ENCODE measurements at places on chromosomes 3 and 15. TPM values are rescaled to one million over a fixed set of nuclear protein-coding genes. Genes with fewer than 3 reads are reported as not detected.
A peak's percentile ranks its signal among the peaks of the same experiment; 100 is the strongest.

OR4M2 gene
- polyA plus RNA-seq = not detected

MASP1 gene
- polyA plus RNA-seq = 4.8 TPM

- DNase-seq = no peak
These were observed 40.0 kb downstream of the TNK2 start for GRCh38 chr3:195868336-195868865.

GRCh38 chr3:64254443-64254842, 29.2 kb upstream of the PRICKLE2 start:
- no peak for DNase-seq

- DNase-seq = no peak
These were observed 127.6 kb upstream of the SPATA12 start for GRCh38 chr3:56932866-56933265.

AMT gene
- polyA plus RNA-seq = 32.8 TPM

GRCh38 chr3:44554626-44555592, at the start of gene ZKSCAN7:
TSS of gene ZKSCAN7 (plus strand) at chr3:44555193. CDS start at chr3:44557048, 1,855 bp downstream.
- DNase-seq = peak; percentile 57

ITIH3 gene
- polyA plus RNA-seq = 4.9 TPM

DNA sequence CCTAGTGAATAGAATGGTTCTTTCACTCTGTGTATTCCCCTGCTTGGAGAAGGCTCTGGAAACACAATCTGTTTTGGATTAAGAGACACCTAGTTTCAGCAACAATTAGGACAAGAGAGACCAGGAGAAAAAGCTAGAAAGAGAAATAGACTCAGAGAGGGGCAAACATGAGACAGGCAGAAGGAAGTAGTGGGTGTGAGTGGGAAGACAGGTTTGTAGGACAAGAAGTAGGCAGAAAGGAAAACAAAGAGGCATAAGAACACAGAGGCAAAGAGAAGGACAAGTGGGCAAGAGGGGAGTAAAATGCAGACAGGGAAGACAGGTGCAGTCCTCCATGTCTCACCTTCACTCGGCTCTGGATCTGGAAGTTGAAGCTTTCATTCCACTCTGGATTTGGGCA, 13.5 kb downstream of the PLA2G4E start:
- no peak for DNase-seq

DNA sequence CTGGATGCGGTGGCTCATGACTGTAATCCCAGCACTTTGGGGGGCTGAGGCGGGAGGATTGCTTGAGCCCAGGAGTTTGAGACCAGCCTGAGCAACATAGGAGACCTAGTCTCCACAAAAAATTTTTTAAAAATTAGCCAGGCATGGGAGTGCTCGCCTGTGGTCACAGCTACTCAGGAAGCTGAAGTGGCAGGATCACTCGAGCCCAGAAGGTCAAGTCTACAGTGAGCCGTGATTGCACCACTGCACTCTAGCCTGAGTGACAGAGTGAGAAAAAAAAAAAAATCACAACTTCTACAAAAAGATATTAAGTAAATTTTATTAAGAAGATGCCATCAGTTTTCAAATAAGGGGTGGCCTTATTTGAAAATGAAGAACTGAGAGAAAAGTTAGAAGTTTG, 11.9 kb upstream of the PLA2G4D start:
- no peak for DNase-seq

GRCh38 chr3:175434561-175434960, 575.4 kb downstream of the NAALADL2 start:
- DNase-seq = no peak

GRCh38 chr3:12601072-12601471, 44.2 kb downstream of the MKRN2 start:
- no peak for DNase-seq

GRCh38 chr3:41975416-41976103, 13.7 kb upstream of the ULK4 start:
- no peak for DNase-seq

GRCh38 chr3:130725746-130726145, 20.9 kb downstream of the PIK3R4 start:
- DNase-seq = no peak

CLDN18 gene
- 0.67 TPM for polyA plus RNA-seq

DNA sequence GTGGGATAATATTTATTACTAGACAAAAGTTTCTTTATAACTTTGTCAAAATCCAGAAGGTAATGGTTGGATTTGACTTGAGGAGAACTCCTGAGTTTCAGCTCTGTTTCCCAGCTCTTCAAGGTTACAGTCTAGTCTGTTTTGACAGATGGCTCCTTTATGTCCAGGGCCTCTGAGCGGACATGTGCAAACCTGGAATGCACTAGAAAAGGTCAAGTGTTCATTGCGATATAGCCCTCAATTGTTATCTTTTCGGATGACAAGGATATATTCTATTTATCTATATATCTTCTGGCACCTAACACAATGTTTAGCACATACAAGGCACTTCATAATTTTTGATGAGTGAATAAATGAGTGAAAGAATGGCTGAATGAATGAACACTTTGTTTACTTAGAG, 513.2 kb upstream of the GOLIM4 start:
- no peak for DNase-seq

GTF2E1 gene
- polyA plus RNA-seq = 14.6 TPM

DNA sequence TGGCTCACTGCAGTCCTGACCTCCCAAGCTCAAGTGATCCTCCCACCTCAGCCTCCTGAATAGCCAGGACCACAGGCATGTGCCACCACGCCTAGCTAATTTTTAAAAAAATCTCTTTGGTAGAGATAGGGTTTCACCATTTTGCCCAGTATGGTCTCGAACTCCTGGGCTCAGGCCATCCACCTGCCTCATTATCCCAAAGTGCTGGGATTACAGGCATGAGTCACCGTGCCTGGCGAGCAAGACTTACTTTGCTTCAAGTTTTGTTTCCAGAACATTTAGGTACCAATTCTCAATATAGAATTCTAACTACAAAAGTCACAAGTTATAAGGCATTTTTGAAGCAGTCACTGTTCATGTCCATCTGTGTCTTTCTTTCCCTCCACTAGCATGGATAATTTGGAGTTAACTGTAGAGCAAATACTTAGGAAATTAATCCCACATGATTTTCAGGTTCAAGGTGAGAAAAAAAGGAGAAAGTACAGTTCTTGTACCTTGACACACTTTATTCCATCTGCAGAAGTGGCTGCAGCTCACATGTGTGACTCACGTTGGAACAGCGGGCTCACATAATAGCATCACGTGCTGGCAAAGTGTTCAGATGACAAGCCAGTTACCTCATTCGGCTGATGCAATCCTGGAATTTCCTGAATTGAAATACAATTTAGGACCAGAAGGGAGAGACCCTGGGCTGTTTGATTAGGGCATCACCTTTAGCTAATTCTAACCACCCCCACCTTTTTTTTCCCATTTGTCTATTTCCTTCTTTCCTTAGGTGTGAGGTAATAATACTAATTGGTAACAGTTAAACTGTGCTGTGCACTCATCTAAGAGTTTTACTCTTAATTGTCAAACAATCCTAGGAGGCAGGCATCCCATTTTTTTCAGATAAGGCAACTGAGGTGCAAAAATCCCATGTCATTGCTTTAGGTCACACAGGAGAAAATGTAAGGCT, 46.9 kb upstream of the NEDD4 start:
- no peak for DNase-seq

SCN5A gene
- 0.96 TPM for polyA plus RNA-seq

DNA sequence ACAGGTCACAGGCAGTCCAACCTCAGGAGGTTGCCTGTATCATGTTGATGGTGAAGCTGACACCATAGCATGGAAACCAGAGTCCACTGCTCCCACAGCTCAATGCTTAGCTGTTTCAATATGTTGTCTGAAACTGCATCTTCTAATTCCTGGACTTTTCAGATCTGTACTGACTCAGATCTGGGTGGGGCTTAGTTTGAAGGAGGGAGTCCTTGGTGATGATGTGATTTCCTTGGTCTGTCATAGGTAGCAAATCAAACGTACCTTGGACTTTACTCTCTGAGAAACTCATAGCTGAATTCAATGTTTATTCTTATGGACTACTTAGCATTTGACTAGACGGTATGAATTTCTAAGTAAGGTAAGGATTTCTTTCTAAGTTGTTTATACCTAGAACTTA, at the start of gene HHLA2:
Gene HHLA2, plus strand, starts transcription at position 310 of the 400 bp plus-strand sequence. CDS start 55,266 bp downstream, outside the sequence.
- no peak for DNase-seq

- DNase-seq = no peak
These were observed 220.2 kb upstream of the CD96 start for GRCh38 chr3:111321786-111322185.

GRCh38 chr3:108518895-108519294, 8.5 kb upstream of the MYH15 start:
- no peak for DNase-seq

- DNase-seq = no peak
These were observed 68.1 kb downstream of the ADAMTSL3 start for GRCh38 chr15:83721981-83722380.

LOXL1 gene
- 83.8 TPM for polyA plus RNA-seq

PRKAR2A gene
- polyA plus RNA-seq = 33.9 TPM

GRCh38 chr3:16247282-16248061, 17.3 kb downstream of the DPH3 start:
- peak; percentile 76 for DNase-seq

WDR93 gene
- polyA plus RNA-seq = 2.3 TPM

GRCh38 chr15:58426501-58426900, 5.3 kb upstream of the LIPC start:
- DNase-seq = no peak

SCAANT1 gene
- 1.7 TPM for polyA plus RNA-seq

GRCh38 chr3:85710490-85710889, 751.7 kb downstream of the CADM2 start:
- no peak for DNase-seq

GCHFR gene
- 6.9 TPM for polyA plus RNA-seq

NPAP1 gene
- 0.60 TPM for polyA plus RNA-seq

CCK gene
- 0.24 TPM for polyA plus RNA-seq

- no peak for DNase-seq
These were observed 283.7 kb downstream of the GBE1 start for GRCh38 chr3:81477740-81478139.

CLDN11 gene
- polyA plus RNA-seq = 200 TPM

EPB42 gene
- polyA plus RNA-seq = 1.1 TPM

TMCC1 gene
- polyA plus RNA-seq = 24.7 TPM

RCN2 gene
- 181 TPM for polyA plus RNA-seq

- DNase-seq = no peak
These were observed 95.1 kb upstream of the MBNL1 start for GRCh38 chr3:152173627-152174026.

DNA sequence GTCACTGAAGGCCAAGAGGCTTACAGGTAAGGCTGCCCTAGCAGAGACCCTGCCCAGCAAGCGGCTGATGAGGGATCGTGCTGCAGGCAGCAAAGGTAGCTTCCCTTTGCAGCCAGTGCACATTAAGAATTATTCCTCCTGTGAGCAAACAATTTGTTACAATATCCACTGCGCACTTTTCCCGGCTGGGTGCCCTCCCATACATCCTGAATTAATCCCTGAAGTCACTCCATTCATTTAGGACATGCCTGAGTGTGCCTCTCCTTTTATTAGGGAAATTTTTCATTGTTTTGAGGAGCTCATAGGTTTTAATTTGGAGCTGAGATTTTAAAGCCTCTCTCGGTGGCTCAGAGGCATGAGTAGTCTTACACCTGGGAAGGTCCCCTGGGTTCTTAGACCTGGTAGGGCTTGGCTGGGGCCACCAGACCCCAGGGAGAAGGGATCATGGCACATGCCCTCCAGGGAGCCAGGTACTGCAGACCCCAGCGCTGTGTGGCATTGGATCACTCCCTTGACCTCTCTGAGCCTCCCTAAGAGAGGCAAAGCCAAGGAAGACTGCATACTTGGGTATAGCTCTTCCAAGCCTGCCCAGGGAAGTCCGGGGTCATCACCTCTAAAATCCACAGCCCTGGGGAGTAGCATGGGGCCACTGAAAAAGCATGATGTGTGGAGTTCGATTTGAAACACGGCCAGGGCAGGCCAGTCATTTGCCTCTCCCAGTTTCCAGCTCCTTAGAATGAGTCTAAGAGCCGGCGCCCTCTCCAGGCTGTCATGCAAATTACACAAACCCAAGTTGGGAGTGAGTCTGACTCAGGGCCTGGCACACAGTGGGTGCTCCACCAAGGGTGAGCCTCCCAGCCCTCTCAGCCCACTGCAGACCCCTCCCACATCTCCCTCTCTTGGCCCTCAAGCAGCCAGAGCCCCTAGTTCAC, 151.9 kb upstream of the LINGO1 start:
- DNase-seq = no peak

DLEC1 gene
- polyA plus RNA-seq = 1.1 TPM

Data from left renal pelvis (tissue), 4 donors.